ENCODE measurements at places on chromosomes 7 and 10.

DNA sequence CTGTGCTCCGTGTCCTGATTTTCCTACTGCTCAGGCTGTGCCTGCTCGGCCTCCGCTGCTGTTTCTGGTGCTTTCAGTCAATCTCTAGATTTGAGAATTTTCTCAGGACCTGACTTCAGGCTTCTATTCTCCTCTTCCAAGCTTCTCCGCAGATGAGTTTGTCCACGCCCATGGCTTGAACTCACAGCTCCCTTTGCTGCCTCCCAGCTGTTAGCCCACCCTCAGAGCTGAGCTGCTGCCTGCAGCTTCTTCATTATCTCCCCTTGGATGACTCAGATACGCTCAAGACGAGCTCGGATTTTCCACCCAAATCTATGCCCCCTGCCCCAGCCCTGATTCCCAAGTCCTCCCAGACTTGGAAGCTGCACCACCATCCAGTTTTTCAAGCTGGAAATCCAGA is 104.7 kb downstream of the FGFR2 start:
- no peak for DNase-seq

GRCh38 chr7:45187946-45188411 is 30.4 kb downstream of the RAMP3 start:
- no peak for DNase-seq

GRCh38 chr10:70565556-70566514 is 36.7 kb downstream of the PRF1 start:
- DNase-seq: no peak

DNA sequence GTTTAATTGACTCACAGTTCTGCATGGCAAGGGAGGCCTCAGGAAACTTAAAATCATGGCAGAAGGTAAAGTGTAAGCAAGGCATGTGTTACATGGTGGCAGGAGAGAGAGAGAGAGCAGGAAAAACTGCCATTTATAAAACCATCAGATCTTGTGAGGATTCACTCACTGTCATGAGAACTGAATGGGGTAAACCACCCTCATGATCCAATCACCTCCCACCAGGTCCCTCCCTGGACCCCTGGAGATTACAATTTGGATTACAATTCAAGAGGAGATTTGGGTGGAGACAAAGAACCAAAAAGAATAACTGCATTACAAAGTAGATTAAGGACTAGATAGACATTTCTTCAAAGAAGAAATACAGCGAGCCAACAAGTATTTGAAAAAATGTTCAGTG is 324.1 kb downstream of the THSD7A start:
- DNase-seq: no peak

DNA sequence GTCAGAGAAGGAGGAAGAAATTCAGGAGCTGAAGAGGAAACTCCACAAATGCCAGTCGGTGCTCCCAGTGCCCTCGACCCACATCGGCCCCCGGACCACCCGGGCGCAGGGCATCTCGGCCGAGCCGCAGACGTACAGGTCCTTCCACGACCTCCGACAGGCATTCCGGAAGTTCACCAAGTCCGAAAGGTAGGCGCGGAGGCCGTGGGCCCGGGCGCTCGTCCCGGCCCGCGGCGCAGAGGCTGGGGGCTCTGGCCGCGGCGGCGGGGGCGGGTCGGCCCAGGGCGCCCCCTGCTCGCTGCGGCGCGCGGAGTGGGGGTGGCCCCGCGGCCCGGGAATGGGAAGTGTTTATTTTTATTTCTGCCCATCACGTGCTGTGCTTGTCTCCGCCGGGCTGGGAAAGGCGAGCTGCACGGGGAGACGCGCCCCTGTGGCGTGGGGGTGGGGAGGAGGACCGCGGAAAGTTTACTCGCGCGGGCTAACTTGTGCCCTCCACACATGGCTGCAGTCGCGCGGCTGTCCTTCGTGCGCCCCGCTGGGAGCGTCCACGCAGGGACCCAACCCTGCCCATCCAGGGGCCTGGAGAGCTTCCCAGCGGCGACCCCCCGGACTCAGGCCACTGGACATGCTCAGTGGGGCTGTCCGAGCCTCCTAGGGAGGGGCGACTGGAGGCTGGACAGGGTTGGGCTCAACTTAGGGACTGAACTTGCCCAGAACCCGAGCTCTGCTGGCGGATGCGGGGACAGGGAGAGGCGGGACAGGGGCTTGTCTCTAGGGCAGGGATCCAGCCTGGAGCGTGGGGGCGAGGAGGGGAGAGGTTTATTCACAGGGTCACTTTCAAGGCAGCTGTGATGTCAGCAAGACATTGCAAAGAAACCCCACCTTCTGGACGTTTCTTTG is 82.6 kb upstream of the PRKG1 start:
- DNase-seq: no peak

- DNase-seq: no peak
These were observed 23.2 kb upstream of the SEMA3E start for GRCh38 chr7:83672157-83672556.

- no peak for DNase-seq
These were observed 138.8 kb downstream of the CELF2 start for GRCh38 chr10:11156480-11156879.

DNA sequence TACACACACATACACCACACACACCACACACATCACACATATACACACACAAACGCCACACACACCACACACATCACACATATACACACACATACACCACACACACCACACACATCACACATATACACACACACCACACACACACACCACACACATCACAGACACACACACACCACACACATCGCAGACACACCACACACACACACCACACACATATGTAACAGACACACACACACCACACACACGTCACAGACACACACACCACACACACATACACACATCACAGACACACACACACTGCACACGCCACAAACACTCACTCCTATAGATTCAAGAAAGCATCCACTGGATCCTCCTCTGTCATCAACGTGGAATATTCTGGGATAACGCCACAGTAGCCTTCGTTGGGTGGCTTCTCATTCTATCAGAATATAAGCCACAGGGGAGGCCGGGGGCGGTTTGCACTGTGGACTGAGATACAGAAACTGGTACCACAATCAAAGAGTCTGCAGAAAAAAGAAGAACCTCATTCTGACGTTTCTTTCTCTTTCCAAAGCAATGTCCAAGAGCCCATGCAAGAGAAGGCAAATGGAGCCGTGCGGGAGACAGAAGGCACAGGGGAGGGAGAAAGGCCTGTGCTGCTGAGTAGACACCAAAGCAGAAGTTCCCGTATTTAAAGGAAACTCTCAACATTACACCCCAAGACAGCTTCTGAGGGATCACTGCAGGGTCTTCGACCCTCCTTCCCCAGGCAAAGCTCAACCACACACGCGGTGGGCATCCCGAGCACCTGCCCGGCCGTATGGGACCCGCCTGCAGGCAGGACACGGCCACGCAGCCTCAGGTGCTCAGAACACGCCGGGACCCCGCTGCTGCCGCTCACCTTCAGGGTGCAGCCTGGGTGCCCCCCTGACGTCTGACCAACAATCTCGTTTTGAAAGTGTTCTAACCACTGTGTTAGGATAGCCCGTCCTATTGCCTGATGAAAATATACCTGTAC is 321.2 kb downstream of the DNAJB6 start:
- DNase-seq: no peak
